ENCODE measurements at places on chromosomes 11 and 22. TPM values are rescaled to one million over a fixed set of nuclear protein-coding genes. Genes with fewer than 3 reads are reported as not detected.

DNA sequence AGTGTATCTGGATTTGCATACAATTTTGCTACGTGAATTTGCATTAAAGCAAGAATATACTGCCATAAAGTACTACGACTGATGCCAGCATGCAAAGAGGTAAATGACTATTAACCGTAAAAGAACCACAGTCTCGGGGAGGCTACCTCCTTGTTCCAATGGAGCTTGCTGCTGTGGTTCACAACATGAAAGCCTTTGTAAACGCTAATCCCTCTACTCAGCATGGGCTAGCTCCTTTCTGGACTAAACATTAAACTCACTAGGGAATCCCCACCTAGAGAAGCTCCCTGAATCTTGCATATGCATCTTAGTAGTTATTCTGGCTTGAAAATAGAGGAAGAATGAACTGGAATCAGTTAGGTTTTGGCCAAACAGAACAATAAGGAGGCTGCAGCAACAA, 60.5 kb upstream of the ARHGAP32 start:
- no peaks in the 10 kb centered on the region for H3K36me3 ChIP-seq
- no peak for DNase-seq
- H3K27ac ChIP-seq, result no peak overlapping the region
- H3K4me1 ChIP-seq, result no peaks in the 10 kb centered on the region

DNA sequence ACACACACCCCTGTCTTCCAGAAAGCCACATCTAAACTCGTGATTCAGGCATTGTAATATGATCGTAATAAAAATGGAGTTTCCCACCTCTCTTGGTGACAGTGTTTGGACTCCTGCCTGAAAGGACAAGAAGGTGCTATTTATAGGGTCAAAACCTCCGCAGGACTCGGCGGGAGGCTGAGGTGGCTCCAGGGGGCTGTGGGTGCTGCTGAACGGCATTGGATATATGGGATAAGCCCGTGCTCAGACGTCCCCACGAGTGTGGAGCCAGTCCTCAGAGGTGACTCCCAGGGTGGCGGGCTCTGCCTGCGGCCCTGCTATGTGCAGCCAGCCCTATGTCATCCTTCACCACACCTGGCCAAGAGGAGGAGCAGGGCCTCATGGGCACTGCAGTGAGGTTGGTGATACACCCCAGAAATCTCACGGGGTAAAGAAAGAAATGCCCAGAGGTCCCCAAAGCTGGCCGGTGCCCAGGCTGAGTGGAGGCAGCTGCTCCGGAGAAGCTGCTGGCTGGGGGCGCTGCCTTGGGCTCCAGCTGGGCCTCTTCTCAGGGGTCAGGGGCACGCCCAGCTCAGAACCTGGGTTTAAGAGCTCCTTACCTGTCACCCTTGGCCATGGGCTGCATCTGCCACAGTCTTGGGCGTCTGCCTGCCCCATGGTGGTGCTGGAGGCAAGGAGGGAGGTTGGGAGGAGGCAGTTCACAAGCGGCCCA, 5.1 kb upstream of the OSBPL5 start:
- no peak overlapping the region for H3K4me3 ChIP-seq
- DNase-seq, result no peak
- H3K36me3 ChIP-seq, result no peaks in the 10 kb centered on the region
- H3K27me3 ChIP-seq, result no peaks in the 10 kb centered on the region
- H3K27ac ChIP-seq, result no peak overlapping the region

Gene C1QTNF6
- 3.6 TPM for total RNA-seq

Gene TTC17
- total RNA-seq, result 117 TPM

Gene EP300
- total RNA-seq, result 90.0 TPM

GRCh38 chr11:24932110-24933000, 435.5 kb downstream of the LUZP2 start:
- H3K36me3 ChIP-seq, result no peaks in the 10 kb centered on the region
- no peak overlapping the region for H3K27ac ChIP-seq
- DNase-seq, result no peak
- no peaks in the 10 kb centered on the region for H3K4me1 ChIP-seq
- H3K27me3 ChIP-seq, result no peaks in the 10 kb centered on the region

Gene RGL4
- total RNA-seq, result not detected

GRCh38 chr11:12785901-12786300, 111.7 kb downstream of the TEAD1 start:
- no peak overlapping the region for H3K4me3 ChIP-seq
- H3K36me3 ChIP-seq, result no peaks in the 10 kb centered on the region
- no peaks in the 10 kb centered on the region for H3K27me3 ChIP-seq
- H3K27ac ChIP-seq, result no peak overlapping the region

Gene DGKZ
- total RNA-seq, result 46.3 TPM

Gene ARFIP2
- 47.9 TPM for total RNA-seq

GRCh38 chr11:44930588-44931302, 19.9 kb downstream of the TP53I11 start:
- no peaks in the 10 kb centered on the region for H3K36me3 ChIP-seq
- no peak overlapping the region for H3K4me3 ChIP-seq
- H3K27me3 ChIP-seq, result no peaks in the 10 kb centered on the region

Gene CELSR1
- total RNA-seq, result 5.9 TPM

- no peak for DNase-seq
- no peak overlapping the region for H3K27ac ChIP-seq
- H3K27me3 ChIP-seq, result peaks cover 91% of the 10 kb centered on the region
Observed at GRCh38 chr22:44621401-44622146, 80.4 kb upstream of the PRR5 start.

Gene OR52N4
- 0.44 TPM for total RNA-seq

- H3K27me3 ChIP-seq, result no peaks in the 10 kb centered on the region
- no peaks in the 10 kb centered on the region for H3K4me1 ChIP-seq
- DNase-seq, result no peak
- H3K4me3 ChIP-seq, result no peak overlapping the region
- H3K36me3 ChIP-seq, result no peaks in the 10 kb centered on the region
- no peak overlapping the region for H3K27ac ChIP-seq
Observed at GRCh38 chr11:120151536-120151935, 13.6 kb upstream of the TRIM29 start.

Gene BIK
- total RNA-seq, result not detected

DNA sequence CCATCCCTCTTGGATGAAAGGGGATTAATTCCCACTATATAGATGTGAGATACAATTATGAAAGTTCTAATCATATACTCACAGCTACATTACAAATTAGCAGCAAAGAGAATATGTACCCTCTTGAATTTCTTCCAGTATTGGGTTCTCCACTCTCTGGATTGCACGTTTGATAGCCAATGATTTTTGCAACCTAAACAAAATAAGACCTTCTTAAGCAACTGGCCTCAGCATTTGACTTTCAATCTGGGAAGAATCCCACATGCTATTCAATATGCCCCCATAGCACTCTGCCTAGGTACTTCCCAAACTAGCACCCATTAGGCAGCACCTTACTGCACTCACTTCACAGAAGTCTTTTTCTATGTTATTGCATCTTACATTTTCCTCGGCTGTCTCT, 55.8 kb downstream of the ETS1 start:
- no peaks in the 10 kb centered on the region for H3K27me3 ChIP-seq
- H3K36me3 ChIP-seq, result no peaks in the 10 kb centered on the region
- H3K4me3 ChIP-seq, result no peak overlapping the region
- peaks cover 9% of the 10 kb centered on the region for H3K4me1 ChIP-seq

Gene SYT9
- 0.30 TPM for total RNA-seq

- H3K27me3 ChIP-seq, result no peaks in the 10 kb centered on the region
- no peaks in the 10 kb centered on the region for H3K4me1 ChIP-seq
- peak overlapping the region; percentile 11 for H3K27ac ChIP-seq
- no peak overlapping the region for H3K4me3 ChIP-seq
- DNase-seq, result no peak
Observed at GRCh38 chr11:113189909-113190667, 124.3 kb upstream of the TTC12 start.

GRCh38 chr22:38139901-38140300, 29.4 kb upstream of the BAIAP2L2 start:
- no peaks in the 10 kb centered on the region for H3K36me3 ChIP-seq
- no peaks in the 10 kb centered on the region for H3K4me1 ChIP-seq
- H3K4me3 ChIP-seq, result no peak overlapping the region
- no peak for DNase-seq
- H3K27ac ChIP-seq, result no peak overlapping the region
- no peaks in the 10 kb centered on the region for H3K27me3 ChIP-seq

- no peaks in the 10 kb centered on the region for H3K36me3 ChIP-seq
- no peak overlapping the region for H3K27ac ChIP-seq
- peaks cover 5% of the 10 kb centered on the region for H3K4me1 ChIP-seq
- no peaks in the 10 kb centered on the region for H3K27me3 ChIP-seq
- no peak for DNase-seq
- H3K4me3 ChIP-seq, result no peak overlapping the region
Observed at GRCh38 chr11:44147751-44148150, 52.3 kb downstream of the EXT2 start.

Gene HPS5
- total RNA-seq, result 62.2 TPM
